Iris pigment epithelial cell (primary cell): ENCODE measurements at places on chromosomes 5 and 9.

- DNase-seq = no peak
These were observed 559.9 kb downstream of the PSAT1 start for GRCh38 chr9:78856781-78857180.

- no peak for DNase-seq
These were observed 141.8 kb upstream of the CD180 start for GRCh38 chr5:67338421-67338820.

DNA sequence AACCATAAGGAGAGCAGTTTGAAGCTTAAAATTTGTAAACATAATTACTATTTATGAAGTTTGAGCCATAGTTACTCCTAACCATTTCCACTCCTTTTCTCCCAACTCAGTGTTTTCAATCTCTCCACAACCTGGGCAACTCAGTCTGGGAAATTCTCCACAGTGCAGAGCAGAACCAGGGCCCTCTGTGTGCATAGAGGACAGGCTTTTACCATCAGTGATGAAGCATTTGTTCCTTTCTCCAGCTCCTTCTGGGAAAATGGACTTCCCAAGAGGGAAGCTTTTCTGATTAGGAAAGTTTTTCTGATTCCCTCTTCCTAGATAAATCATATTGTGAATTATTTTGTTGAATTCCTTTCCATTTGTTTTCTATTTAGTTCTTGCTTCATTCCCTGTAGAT lies 132.3 kb upstream of the MPDZ start:
- no peak for DNase-seq

DNA sequence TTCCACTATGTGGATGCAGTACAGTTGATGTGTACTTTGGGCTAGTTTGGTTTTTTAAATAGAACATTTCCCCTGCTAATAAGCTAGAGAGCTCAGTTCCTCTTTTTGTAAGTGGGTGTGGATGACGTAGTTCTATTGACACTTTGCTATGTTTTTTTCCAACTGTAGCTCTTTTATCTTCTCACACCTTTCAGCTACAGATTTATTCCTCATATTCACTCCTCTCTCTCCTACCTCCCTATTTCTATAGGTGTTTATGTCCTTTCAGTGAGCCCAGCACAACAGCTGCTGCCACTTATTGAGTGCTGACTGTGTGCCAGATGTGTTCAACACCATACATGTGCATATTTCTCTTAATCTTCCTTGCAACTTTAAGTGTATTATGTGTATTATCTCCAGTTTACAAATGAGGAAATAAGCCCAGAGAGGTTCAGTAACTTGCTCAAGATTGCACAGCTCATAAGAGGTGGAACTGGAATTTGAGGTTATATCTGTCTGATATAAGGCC lies 215.7 kb downstream of the SEMA6A start:
- no peak for DNase-seq

GRCh38 chr9:88697764-88698432 lies 162.9 kb downstream of the NXNL2 start:
- peak; percentile 32 for DNase-seq

- DNase-seq = peak; percentile 72
These were observed 20.2 kb downstream of the IGIP start for GRCh38 chr5:140145818-140146522.

- no peak for DNase-seq
These were observed 19.8 kb upstream of the KCNV2 start for GRCh38 chr9:2697492-2697891.

GRCh38 chr5:142106061-142106460 lies 2.5 kb upstream of the NDFIP1 start:
- DNase-seq = peak; percentile 9

GRCh38 chr5:78956901-78957300 lies 28.2 kb downstream of the ARSB start:
- no peak for DNase-seq
